ENCODE measurements at places on chromosomes 11 and 22.

DNA sequence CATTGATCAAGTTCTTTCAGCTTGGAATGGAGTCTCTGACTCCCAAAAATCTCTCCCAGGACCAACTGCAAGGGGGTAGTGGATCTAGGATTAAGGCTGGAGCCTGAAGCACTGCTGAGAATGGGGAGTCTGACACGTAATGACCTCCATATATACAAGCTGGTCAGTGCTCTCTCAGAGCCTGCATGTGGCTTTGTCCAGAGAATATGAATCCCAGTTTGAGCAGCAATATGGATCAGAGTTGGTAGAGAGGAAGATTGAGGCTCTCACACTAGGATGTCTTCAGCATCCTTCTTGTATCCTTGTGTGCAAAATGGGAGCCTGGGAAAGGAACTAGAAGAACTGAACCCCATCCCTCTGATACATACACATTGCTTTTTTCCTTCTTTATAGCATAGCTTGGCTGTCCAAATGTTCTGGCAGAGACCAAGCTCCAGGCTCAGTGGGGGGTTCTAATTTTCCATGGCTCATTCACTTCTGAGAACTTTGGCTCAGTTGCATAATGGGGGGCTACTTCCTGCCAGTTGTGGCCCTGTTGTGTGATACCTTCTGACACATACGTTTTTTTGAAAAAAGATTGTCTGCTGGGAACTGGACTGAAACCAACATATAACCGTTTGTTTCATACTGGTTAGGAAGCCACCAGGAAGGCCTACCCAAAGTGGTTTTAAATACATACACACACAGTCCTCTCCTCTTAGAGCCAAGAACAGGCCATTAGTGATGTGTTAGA is 138.2 kb downstream of the ETS1 start:
- DNase-seq: no peak

DNA sequence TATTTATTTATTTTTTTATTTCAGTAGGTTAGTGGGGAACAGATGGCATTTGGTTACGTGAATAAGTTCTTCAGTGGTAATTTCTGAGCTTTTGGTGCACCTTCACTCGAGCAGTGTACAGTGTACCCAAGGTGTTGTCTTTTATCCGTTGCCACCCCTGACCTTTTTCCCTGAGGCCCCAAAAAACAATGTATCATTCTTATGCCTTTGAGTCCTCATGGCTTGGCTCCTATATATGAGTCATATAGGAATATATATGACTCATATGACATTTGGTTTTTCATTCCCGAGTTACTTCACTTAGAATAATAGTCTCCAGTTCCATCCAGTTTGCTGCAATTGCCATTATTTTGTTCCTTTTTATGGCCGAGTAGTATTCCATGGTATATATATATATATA is 763.9 kb downstream of the NTM start:
- no peak for DNase-seq

GRCh38 chr11:128845334-128845780 is 21.7 kb downstream of the KCNJ1 start:
- no peak for DNase-seq

- no peak for DNase-seq
Measured at GRCh38 chr11:128757235-128757711, 63.4 kb downstream of the FLI1 start.

GRCh38 chr11:2537896-2538724 is 93.3 kb downstream of the KCNQ1 start:
- no peak for DNase-seq
